ENCODE measurements at places on chromosomes 1 and 21. TPM values are rescaled to one million over a fixed set of nuclear protein-coding genes. Genes with fewer than 3 reads are reported as not detected.

The TCHH gene
- total RNA-seq: 0.07 TPM

DNA sequence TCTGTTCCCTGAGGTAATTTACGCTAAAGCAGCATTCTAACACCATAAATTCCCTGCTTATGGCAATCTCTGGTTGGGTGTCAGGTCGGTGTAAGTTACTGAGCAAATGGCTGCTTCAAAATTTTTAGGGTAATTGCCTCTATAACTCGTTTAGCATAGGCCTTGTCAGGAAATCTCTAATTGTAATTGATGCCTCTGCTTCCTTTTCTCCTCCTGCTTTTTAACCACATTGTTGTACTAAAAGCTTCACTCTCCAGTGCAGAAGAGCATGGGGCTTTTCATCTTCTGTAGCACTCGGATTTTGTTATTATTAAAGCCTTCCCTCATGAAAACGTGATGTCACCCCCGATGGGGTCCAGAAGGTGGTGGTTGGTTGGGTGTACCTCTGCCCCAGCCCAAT, 141.6 kb upstream of the NBPF11 start:
- no peak for DNase-seq
- no peaks in the 10 kb centered on the region for H3K27me3 ChIP-seq
- H3K27ac ChIP-seq: no peak overlapping the region
- no peaks in the 10 kb centered on the region for H3K36me3 ChIP-seq
- no peaks in the 10 kb centered on the region for H3K4me1 ChIP-seq

- no peak overlapping the region for H3K4me3 ChIP-seq
- no peak for DNase-seq
- H3K27me3 ChIP-seq: 0 out of 2 replicates have a peak, but pooled peaks cover 2% of the 10 kb centered on the region
These were observed 11.7 kb downstream of the RHOC start for GRCh38 chr1:112695276-112695675.

DNA sequence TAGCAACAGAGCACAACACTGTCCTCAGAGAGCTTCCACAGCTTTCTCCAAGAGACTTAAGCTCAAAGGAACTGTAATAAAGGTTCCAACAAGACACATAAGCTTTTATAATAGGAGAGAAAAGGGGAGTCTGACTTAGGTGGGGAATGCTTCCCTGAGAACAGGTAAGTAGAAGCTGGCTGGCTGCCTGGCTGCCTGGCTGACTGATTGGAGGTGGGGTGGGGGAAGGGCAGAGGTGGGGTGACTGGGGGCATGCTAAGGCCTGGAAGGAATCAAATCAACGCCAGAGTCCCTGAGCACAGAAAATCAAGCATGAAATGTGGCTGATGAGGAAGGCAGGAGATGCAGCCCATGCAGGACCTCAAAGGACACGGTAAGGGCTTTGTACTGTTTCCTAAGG, 45.8 kb downstream of the DMAP1 start:
- no peaks in the 10 kb centered on the region for H3K36me3 ChIP-seq
- no peak overlapping the region for H3K27ac ChIP-seq
- H3K4me3 ChIP-seq: no peak overlapping the region
- peaks cover 5% of the 10 kb centered on the region for H3K4me1 ChIP-seq
- no peaks in the 10 kb centered on the region for H3K27me3 ChIP-seq

DNA sequence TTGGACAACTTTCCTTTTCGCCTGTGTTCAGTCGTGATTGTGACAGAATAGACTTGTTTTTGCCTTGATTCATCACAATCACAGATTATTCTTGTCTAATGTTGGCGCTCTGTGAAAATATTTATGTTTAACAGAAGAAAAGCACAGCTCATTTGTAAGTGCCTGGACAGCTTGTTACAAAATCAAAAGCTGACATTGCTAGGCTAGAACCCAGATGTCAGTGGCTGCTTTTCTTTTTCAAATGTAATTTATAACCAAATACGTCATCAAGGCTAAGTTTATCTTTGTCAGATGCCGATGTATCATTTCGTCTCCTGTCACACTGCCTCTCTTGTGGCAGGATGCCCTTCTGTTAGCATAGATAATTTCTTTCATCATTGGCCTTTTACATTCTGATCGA, 1227.3 kb downstream of the PLA2G4A start:
- H3K4me3 ChIP-seq: no peak overlapping the region
- H3K36me3 ChIP-seq: no peaks in the 10 kb centered on the region
- H3K4me1 ChIP-seq: no peaks in the 10 kb centered on the region
- no peak overlapping the region for H3K27ac ChIP-seq
- no peak for DNase-seq

- H3K27me3 ChIP-seq: no peaks in the 10 kb centered on the region
- H3K4me3 ChIP-seq: no peak overlapping the region
- H3K4me1 ChIP-seq: no peaks in the 10 kb centered on the region
- H3K27ac ChIP-seq: no peak overlapping the region
- DNase-seq: no peak
These were observed 445.9 kb downstream of the SETD4 start for GRCh38 chr21:35614396-35614921.

The GJC2 gene
- total RNA-seq: 0.55 TPM

DNA sequence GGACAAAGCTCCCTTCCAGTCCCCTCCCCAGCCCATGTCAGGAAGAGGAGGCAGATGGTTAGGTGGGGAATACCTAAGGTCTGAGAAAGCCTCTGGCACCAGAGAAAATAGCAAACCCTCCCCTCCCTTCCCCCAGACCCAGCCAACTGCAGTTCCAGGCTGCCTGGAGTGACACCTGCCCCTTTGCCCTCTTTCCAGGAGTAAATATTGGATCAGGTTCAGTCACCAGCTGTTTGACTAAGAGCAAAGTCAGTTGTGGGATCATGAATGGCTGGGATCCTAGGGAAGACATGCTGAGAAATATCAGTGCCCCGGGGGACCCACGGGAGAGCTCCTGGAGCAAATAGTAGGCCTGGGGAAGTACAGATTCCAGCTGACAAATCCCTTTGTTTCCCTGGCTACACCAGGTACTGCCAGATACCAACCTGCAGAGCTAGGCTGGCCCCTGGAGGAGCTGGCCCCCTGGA, 12.2 kb upstream of the CDK18 start:
- no peaks in the 10 kb centered on the region for H3K36me3 ChIP-seq
- no peak overlapping the region for H3K27ac ChIP-seq
- H3K4me3 ChIP-seq: no peak overlapping the region
- H3K27me3 ChIP-seq: no peaks in the 10 kb centered on the region
- no peak for DNase-seq

- no peak overlapping the region for H3K4me3 ChIP-seq
- no peaks in the 10 kb centered on the region for H3K36me3 ChIP-seq
- DNase-seq: no peak
- H3K27ac ChIP-seq: no peak overlapping the region
- no peaks in the 10 kb centered on the region for H3K27me3 ChIP-seq
These were observed 3.7 kb downstream of the PFKL start for GRCh38 chr21:44303490-44303981.

DNA sequence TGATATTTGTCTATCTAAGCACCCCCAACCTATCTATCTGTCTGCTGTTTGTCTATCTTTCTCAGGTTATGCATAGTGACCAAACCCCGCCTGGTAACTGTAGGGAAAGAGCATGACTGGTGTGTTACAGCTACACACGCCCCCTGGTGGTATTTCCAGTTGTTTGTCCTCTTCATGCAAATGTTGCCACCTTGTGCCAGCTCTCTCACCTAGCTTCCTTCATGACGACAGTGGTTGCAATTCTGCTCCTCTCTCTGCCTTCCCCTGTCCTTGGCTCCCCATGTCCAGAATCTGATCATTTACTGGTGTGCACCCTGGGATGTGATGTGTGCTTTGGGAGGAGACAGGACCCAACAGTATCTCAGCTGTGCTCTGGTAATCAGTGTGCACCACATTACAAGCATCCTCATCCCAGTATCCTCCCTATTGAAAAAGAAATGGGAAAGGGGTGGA, 8.1 kb upstream of the INKA2 start:
- no peaks in the 10 kb centered on the region for H3K36me3 ChIP-seq
- no peaks in the 10 kb centered on the region for H3K27me3 ChIP-seq
- DNase-seq: peak; percentile 70
- no peaks in the 10 kb centered on the region for H3K4me1 ChIP-seq

GRCh38 chr1:55062801-55063576, 23.6 kb downstream of the PCSK9 start:
- no peak overlapping the region for H3K27ac ChIP-seq
- no peaks in the 10 kb centered on the region for H3K4me1 ChIP-seq
- no peak for DNase-seq

GRCh38 chr1:91697416-91697815, 188.5 kb downstream of the TGFBR3 start:
- no peaks in the 10 kb centered on the region for H3K36me3 ChIP-seq
- no peak overlapping the region for H3K27ac ChIP-seq
- DNase-seq: no peak
- H3K4me3 ChIP-seq: no peak overlapping the region
- no peaks in the 10 kb centered on the region for H3K27me3 ChIP-seq

The DCST1 gene
- not detected for total RNA-seq

GRCh38 chr1:183983371-183984105, 54.0 kb downstream of the COLGALT2 start:
- no peak overlapping the region for H3K4me3 ChIP-seq
- no peaks in the 10 kb centered on the region for H3K4me1 ChIP-seq
- no peaks in the 10 kb centered on the region for H3K27me3 ChIP-seq

Measured in H1 (cell line).